H9 (cell line): ENCODE measurements at places on chromosomes 7 and 10.

DNA sequence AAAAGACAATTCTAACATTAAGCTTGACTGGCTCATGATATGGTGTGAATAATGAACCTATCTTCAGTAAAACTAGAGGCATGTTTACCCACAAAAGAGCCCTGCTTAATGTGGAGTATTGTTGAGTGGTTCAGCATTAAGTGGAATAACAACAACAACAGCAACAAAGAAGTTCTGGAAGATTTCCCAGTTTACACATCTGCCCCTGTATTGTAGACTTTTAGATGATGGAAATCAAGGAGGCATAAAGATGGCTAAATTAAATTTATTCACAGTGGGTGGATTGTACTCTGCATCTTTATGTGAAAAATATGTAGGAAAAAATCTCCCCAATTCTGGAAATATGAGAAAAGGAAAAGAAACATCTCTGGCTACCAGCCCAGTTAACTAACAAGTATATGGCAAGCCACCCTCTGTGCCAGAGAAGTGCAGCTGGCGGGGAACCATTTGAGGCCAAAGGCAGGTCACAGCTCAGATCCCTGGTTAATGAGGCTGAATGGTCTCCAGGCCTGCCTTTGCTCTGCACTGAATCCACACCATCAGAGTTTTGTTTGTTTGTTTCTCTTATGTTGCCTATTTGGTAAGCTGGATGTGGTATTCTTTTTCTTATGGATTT, 186.0 kb downstream of the SEMA3D start:
- peaks cover 8% of the 10 kb centered on the region; the same call in 1 of the 2 replicates for H3K4me1 ChIP-seq
- H3K27ac ChIP-seq = no peak overlapping the region
- no peaks in the 10 kb centered on the region for H3K36me3 ChIP-seq
- H3K4me3 ChIP-seq = no peak overlapping the region
- no peaks in the 10 kb centered on the region for H3K27me3 ChIP-seq

- no peak overlapping the region for H3K27ac ChIP-seq
- no peaks in the 10 kb centered on the region for H3K27me3 ChIP-seq
- H3K36me3 ChIP-seq = no peaks in the 10 kb centered on the region
- DNase-seq = no peak
These were observed 25.4 kb downstream of the CALML3 start for GRCh38 chr10:5550250-5550545.

DNA sequence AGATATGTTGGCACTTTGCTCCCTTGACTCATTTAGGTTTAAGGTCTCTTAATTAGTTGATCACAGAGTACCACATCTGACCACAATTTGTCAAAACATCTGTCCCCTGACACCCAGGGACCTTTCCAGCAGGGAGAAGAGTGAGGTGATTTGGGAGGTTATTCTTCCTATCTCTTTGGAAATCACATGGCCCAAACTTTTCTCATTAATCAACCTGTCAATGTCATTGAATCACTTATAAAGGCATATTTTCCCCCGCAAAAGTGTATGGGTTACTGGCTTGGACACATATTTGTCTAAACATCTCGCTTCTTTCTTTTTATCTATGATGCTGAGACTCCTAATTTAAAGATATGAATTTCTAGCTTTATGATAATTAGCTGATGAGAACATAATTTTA, 92.4 kb upstream of the RPA3 start:
- no peaks in the 10 kb centered on the region for H3K4me1 ChIP-seq
- no peaks in the 10 kb centered on the region for H3K27me3 ChIP-seq
- H3K27ac ChIP-seq = no peak overlapping the region
- no peaks in the 10 kb centered on the region for H3K36me3 ChIP-seq
- no peak overlapping the region for H3K4me3 ChIP-seq

DNA sequence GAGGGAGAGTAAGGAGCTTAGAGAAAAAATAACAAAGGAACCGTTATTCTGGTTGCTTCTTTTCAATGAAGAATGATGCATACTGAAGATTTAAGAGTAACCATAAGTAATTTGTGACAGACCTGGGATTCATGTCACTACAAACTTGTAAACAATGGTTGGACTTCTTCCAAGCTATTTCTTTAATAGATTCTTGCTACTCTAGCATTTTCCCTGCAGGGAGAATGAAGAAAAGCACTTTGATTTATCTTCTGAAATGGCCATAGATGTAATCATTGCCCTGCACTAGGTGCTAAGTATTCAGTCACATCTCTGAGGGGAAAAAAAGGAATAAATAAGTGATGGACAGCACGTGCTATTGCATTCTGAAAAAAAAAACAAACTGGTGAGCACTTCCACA, 606.6 kb upstream of the LRRN3 start:
- no peaks in the 10 kb centered on the region for H3K4me1 ChIP-seq
- H3K36me3 ChIP-seq = peaks cover 11% of the 10 kb centered on the region
- no peak overlapping the region for H3K27ac ChIP-seq

DNA sequence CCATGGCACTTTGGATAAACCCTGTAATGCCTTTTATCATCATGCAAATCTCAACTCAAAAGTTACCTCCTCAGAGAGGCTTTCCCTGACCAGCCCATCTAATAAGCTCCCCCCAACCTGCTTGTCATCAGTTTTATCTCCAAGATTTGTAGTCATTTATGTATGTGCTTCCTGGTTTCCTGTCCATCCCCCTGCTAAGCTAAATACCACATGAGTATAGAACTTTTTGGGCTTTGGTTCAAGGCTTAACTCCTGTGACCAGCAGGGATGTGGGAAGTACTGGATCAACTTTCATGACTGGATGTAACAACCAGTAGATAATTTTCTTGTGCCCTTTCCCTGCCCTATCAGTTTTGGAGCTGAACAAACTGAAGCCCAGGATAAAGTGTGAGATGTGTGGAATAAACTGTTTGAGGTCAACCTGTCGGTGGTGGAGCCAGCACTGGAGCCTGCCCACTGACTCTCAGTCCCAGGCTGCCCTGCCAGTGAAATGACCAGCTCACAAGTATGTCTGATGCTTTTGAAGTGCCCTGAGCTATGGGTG, 148.6 kb downstream of the CYP26A1 start:
- H3K4me3 ChIP-seq = no peak overlapping the region
- H3K36me3 ChIP-seq = peaks cover 9% of the 10 kb centered on the region
- no peak for DNase-seq
- H3K27me3 ChIP-seq = no peaks in the 10 kb centered on the region
- H3K4me1 ChIP-seq = no peaks in the 10 kb centered on the region; the same call in 1 of the 2 replicates

DNA sequence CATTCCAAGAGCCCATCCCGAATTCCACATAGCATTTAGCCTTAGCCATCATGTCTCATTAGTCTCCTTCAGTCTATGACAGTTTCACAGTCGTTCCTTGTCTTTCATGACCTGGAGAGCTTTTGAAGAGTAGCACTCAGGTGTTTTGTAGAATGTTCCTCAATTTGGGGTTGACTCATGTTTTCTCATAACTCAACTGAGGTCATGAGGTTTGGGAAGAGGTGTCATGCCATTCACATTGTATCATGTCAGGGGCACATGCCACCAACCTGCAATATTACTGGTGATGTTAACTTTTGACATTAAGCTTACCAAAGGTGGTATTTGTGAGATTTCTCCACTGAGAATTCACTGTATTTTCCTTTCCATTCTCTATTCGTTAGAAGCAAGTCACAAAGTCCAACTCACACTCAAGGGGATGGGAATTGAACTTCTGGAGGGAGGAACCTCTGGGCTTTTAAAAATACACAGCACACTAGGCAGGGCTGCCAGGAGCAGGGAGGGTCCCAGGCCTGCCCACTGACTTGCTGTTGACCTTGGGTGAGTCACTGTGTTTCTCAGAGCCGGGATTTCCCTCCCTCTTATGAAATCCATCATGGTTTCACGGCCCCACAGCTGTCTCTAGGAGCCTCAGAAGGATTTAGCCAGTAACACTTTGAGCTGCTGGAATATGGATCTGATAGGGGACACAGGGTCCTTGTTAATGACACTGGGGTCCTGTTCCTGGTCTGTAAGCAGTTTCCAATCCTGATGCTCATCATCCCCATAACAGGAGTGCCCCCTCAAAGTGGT, 74.4 kb upstream of the TCF7L2 start:
- no peak overlapping the region for H3K27ac ChIP-seq
- H3K36me3 ChIP-seq = peaks cover 21% of the 10 kb centered on the region
- no peak for DNase-seq
- no peak overlapping the region for H3K4me3 ChIP-seq
- no peaks in the 10 kb centered on the region for H3K4me1 ChIP-seq

DNA sequence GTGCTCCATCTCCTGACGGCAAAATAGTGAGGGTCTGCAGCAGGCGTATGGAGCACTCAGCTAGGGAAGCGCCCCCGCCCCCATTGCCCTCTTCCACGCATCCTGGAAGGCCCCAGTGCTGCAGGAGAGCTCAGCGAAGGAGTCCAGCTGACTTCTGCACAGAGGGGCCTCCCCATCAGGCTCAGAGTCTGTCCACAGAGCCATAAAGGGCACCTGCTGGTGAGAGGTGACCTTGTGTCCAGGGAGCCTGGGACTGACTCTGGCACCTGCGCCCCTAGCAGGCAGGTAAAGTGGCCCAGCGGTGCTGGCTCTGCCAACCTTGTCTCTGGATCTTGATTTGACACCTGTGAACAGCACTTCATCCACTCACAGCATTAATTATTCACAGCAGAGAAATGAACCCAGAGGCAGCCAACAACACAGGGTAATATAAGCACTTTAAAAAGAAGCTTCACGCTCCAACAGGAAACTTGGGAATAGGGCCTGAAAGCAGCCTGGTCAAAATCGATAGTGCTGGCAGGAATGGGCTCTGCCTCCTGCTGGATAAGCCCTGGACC, 59.6 kb downstream of the VOPP1 start:
- peaks cover 11% of the 10 kb centered on the region for H3K36me3 ChIP-seq
- no peak for DNase-seq
- H3K27ac ChIP-seq = no peak overlapping the region
- H3K4me3 ChIP-seq = no peak overlapping the region
- H3K27me3 ChIP-seq = no peaks in the 10 kb centered on the region

- H3K27me3 ChIP-seq = no peaks in the 10 kb centered on the region
- no peaks in the 10 kb centered on the region for H3K4me1 ChIP-seq
- H3K27ac ChIP-seq = no peak overlapping the region
- no peak for DNase-seq
- no peaks in the 10 kb centered on the region for H3K36me3 ChIP-seq
These were observed 1138.6 kb upstream of the SORCS1 start for GRCh38 chr10:108303149-108303548.

DNA sequence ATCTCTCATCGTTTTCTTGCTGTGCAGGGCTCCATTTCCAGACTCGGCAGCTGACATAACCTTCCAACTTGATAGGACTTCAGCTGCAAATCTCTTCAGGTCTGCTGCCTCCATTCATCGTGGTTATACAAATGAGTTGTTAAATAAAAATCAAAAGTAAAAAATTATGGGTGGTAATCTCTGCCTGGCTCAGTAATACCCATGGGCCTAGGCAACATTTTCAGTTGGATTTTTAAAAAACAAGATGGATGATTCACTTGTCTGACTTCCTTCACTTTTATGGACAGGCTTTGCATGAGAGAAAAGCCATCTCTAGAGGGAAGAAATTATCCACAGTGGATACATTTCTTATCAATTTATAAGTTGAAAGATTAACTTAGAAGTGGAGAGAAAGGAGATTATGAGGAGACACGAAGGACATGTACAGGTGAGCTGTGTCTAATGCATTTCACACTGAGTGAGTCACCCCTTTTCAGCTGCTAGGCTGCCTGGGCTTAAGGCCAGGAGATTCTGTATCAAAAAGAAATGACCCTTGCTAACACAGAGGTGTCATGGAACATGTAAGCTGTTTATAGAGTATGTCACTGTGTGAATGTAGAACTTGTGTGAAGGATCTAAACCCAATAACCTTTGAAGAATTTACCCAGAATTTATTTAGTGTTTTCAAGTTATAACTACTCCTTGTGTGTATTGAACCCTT, 495.1 kb downstream of the AUTS2 start:
- peaks cover 4% of the 10 kb centered on the region for H3K4me1 ChIP-seq
- H3K36me3 ChIP-seq = peaks cover 5% of the 10 kb centered on the region; the same call in 1 of the 2 replicates
- H3K27ac ChIP-seq = no peak overlapping the region
- DNase-seq = no peak
- H3K4me3 ChIP-seq = no peak overlapping the region

GRCh38 chr10:89648074-89648473, 3.0 kb upstream of the PANK1 start:
- H3K36me3 ChIP-seq = peaks cover 10% of the 10 kb centered on the region
- no peak for DNase-seq
- no peaks in the 10 kb centered on the region; the same call in 1 of the 2 replicates for H3K27me3 ChIP-seq
- no peak overlapping the region for H3K27ac ChIP-seq
- peaks cover 4% of the 10 kb centered on the region; the same call in 1 of the 2 replicates for H3K4me1 ChIP-seq
- H3K4me3 ChIP-seq = no peak overlapping the region

GRCh38 chr7:158075633-158076001, 512.0 kb downstream of the PTPRN2 start:
- H3K4me3 ChIP-seq = no peak overlapping the region
- H3K4me1 ChIP-seq = no peaks in the 10 kb centered on the region
- H3K27me3 ChIP-seq = no peaks in the 10 kb centered on the region
- H3K27ac ChIP-seq = no peak overlapping the region
- DNase-seq = no peak
- peaks cover 15% of the 10 kb centered on the region for H3K36me3 ChIP-seq

DNA sequence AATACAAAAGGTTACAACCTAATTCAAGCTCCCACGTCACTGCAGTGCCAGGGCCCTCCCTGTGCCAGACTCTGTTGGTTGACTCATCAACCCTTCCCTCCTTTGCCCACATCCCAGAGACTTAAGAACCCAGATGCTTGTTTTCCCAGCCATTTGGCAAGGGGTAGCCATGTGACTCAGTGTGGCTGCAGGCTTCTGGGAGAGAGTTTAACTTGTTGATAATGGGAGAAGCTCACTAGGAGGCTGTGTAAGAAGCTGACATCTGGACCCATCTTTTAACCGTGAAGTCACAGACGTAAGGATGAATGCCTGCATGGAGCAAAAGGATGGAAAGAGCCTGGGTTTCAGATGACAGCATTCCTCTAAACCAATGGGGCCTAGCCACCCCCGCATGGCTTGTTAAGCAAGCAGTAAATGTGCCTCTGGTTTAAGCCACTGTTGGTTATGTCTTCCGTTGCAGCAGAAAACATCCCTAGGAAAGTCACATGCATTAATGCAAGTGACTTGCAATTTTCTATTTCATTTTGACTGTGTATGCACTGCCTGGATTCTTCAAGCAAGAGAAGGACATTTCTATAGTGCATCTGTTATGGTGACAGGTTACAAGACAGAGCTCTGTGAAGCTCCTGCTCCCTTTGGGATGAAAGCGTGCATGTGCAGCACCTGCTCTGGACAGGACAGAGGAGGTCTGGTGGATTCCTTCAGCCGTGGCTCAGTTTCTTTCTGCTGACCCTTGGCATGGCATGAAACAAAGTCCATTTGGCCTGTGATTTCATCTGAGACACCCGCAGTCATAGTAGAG, 57.5 kb upstream of the CREB5 start:
- H3K4me1 ChIP-seq = peaks cover 10% of the 10 kb centered on the region
- no peaks in the 10 kb centered on the region for H3K36me3 ChIP-seq
- no peak overlapping the region for H3K4me3 ChIP-seq

GRCh38 chr10:132848291-132848701, 62.3 kb upstream of the NKX6-2 start:
- peak; percentile 39 for DNase-seq
- no peak overlapping the region for H3K27ac ChIP-seq
- H3K4me3 ChIP-seq = no peak overlapping the region
- H3K36me3 ChIP-seq = no peaks in the 10 kb centered on the region
- H3K27me3 ChIP-seq = no peaks in the 10 kb centered on the region
- H3K4me1 ChIP-seq = no peaks in the 10 kb centered on the region
